B cell (primary cell): ENCODE measurements at places on chromosomes 16 and 17.

GRCh38 chr16:85451641-85452363, 161.3 kb upstream of the GSE1 start:
- no peak for DNase-seq

GRCh38 chr16:68073902-68074760, 11.0 kb upstream of the NFATC3 start:
- DNase-seq, result peak; percentile 32

DNA sequence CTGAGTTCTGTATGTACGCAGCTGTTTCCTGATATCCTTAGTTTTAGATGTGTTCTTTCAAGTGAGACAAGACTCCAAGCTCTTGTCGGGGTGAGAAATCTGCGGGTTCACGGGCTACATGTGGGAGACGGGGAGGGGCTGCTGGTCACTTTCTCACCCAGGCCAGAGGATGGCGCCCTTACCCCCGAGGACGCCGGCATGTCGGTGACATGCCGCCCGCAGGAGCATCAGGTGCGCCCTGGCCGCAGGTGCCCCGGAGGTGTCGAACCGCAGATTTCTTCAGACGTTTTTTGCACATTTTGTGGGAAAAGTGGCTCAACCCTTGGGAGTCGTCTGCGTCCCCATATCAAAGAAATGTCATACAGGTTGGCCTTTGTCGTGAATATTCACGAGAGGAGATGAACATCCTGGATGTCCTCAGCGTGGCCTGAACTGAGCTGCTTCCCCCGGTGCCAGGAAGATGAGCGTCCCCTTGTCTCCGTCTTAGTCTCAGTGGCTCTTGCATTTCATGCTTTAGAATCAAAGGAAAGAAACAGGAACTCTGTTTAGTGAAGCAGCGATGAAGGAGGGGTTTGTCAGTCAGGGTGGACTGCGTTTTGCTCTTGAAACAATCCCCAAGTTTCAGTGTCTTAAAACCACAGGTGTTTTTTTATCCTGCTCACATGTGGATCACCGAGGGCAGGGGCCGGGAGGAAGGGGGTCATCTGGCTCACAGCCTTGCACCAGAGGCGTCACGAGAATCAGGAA, 75.4 kb upstream of the ZNF750 start:
- DNase-seq, result peak; percentile 70

GRCh38 chr16:49556606-49557446, 183.2 kb downstream of the C16orf78 start:
- DNase-seq, result no peak

GRCh38 chr17:66524877-66525276, 222.5 kb downstream of the PRKCA start:
- no peak for DNase-seq

DNA sequence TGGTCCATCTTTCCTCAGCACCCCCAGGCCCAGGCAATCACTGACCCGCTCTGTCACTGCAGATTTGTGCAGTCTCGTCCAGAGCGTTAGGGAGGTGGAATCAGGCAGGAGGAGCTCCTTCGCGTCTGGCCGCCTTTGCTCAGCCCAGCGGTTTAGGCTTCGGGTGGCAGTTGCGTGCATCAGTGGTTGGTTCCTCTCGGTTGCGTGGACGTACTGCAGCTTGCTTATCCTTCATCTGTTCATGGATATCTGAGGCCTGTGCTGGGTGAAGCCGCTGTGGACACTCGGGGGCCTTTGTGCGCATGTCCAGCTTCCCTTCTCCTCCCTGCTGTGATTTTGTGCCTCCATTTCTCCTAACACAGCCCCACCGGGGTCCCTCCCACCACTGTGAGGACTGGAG, 4.7 kb upstream of the P2RX1 start:
- peak; percentile 53 for DNase-seq

DNA sequence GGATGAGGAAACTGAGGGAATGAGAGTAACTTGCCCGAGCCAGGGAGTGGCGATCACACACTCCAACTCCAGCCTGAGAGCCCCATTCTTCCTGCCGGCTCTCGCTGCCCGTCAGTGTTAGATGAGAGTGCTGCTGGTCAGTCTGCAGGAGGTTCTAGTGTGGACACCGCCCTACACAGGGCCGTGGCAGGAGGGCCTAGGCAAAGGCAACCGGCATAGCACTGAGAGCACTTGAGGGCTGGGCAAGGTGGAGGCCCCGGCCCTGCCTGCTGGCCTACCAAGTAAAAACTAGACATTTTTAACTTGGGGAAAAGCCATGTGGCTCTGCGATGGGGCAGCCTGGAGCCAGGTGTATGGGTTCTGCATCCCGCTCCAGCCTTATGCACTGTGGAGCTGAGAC, 354.8 kb downstream of the SEC14L1 start:
- no peak for DNase-seq

GRCh38 chr17:77649717-77650211, 308.7 kb upstream of the TNRC6C start:
- no peak for DNase-seq

DNA sequence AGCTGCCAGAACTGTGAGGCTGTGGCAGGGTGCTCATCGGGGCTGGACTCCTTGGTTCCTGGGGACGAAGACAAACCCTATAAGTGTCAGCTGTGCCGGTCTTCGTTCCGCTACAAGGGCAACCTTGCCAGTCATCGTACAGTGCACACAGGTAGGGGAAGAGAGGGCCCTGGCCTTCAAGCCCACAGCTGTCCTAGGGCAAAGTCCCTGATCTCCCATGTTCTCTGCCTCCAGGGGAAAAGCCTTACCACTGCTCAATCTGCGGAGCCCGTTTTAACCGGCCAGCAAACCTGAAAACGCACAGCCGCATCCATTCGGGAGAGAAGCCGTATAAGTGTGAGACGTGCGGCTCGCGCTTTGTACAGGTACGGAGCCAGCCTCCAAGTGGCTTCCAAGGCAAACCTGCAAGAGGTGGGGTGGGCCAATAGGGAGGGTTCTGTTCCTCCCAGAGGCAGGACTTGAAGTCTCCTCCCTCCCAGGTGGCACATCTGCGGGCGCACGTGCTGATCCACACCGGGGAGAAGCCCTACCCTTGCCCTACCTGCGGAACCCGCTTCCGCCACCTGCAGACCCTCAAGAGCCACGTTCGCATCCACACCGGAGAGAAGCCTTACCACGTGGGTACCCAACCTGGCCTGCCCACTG, 3.7 kb downstream of the BCL6B start:
- no peak for DNase-seq

GRCh38 chr17:79946352-79947231, 89.1 kb downstream of the TBC1D16 start:
- no peak for DNase-seq

GRCh38 chr16:4404967-4405696, 11.3 kb downstream of the CORO7 start:
- DNase-seq, result peak; percentile 40

GRCh38 chr16:55699616-55700015, 43.8 kb downstream of the SLC6A2 start:
- no peak for DNase-seq

GRCh38 chr16:84764970-84765369, 54.8 kb upstream of the CRISPLD2 start:
- DNase-seq, result no peak

- no peak for DNase-seq
Measured at GRCh38 chr16:11301645-11302501, 20.7 kb upstream of the PRM1 start.

- no peak for DNase-seq
Measured at GRCh38 chr17:8904201-8904600, 36.7 kb upstream of the PIK3R6 start.

- DNase-seq, result no peak
Measured at GRCh38 chr17:73901249-73901648, 257.0 kb upstream of the SDK2 start.

GRCh38 chr16:26269673-26270072, 577.9 kb downstream of the HS3ST4 start:
- no peak for DNase-seq

DNA sequence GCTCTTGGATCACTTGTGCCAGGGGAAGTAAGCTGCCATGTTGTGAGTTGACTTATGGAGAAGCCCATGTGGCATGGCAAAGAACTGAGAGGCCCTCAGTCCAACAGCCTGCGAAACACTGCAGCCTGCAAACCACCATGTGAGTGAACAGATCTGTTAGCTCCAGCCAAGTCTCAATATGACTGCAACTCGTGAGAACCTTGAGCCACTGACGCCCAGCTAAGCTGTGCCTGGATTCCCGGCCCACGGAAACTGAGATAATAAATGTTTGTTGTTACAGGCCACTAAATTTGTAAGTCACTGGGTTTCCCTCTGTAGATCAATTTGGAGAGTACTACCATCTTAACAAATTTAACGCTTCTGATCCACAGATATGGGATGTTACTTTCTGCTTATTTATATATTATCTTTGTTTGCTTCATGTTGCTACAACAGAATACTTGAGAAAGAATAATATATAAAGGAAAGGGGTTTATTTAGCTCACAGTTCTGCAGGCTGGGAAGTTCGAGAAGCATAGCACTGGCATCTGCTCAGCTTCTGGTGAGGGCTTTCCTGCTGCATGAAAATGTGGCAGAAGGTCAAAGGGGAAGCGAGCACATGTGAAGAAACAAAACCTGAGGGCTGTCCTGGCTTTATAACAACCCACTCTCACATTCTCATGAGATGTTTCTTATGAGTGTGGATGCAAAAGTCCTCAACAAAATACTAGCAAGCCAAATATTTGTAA, 29.4 kb upstream of the ATP2A3 start:
- DNase-seq, result no peak

DNA sequence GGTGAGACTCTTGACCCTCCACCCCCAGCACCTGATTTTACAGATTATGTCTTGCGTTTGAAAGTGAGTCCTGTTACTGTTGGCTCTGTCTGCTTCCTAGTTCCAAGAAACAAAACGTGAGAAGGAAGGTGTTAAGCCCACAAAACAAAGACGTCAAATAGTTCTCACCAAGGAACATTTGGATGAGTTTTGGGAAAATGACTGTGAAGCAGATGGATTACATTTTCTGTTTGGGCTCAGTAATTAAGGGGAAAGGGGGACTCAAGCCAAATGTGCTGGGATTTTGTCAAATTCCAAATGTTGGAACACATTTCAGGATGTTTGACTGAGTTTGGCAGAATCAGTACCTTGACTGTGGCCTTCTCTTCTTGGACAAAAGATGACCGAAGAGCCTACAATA, 71.2 kb downstream of the PCTP start:
- DNase-seq, result no peak

GRCh38 chr16:85511938-85512807, 100.9 kb upstream of the GSE1 start:
- DNase-seq, result no peak

DNA sequence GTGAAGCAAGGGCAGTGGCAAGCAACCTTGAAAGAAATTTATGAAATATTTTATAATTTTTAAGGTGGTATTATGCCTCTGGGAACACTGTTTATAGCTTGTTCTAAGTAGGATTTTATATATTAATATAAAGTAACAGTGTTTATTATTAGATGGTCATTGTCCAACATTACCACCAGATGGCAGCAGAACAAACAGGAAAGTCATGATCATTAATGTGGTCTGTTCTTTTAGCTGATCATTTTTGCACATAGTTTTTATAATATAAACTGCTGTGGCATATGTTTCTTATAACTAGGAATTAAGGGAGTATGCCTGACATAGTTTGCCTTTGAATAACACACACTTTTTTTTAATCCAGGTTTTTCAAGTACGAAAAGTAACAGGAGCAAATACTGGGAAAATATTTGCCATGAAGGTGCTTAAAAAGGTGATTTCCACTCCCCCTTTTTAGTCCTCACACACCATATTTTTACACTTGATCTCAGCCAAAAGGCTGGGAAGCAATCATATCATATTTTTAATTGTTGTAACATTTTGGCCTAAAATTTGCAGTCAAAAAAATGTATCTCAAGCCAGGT, 21.4 kb downstream of the RPS6KB1 start:
- DNase-seq, result peak; percentile 61

- DNase-seq, result no peak
Measured at GRCh38 chr16:86444261-86444660, 66.1 kb upstream of the FOXF1 start.

DNA sequence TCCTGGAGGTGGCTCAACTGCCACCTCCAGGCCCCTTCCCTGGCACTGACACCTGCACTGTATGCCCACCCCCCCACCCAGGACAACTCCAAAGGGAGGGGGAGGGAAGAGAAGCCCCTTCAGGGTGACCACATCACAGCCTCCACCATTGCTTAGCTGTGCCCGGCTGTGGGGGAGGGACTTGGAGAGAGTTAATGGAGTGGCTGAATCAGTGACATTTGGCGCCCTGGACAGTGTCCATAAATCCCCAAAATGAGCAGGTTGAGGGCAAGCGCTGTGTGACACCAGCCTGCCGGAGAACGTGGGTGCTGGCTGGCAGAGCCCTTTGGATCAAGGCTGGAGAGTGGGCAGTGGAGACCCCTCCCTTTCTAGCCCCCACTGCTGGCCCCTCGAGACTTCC, 883 bp downstream of the USH1G start:
- DNase-seq, result no peak

DNA sequence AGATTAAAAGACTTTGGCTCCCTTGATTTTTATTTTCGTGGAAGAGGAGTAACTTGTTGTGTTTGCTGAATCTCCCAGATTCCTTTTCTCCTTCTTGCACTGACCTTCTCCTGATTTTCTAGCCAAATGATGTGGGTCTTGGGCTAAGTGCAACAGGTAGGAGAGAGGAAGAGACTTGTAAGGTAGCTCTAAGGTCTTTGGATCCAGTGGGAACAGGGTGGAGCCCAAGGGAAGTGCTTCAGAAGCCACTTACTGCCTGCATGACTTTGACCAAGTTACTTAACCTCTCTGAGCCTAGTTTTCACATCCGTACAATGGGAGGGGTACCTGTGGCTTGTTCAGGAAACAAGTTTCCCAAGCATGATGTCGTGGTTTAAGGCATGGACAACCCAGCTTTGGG, 111.3 kb upstream of the IRX3 start:
- no peak for DNase-seq

DNA sequence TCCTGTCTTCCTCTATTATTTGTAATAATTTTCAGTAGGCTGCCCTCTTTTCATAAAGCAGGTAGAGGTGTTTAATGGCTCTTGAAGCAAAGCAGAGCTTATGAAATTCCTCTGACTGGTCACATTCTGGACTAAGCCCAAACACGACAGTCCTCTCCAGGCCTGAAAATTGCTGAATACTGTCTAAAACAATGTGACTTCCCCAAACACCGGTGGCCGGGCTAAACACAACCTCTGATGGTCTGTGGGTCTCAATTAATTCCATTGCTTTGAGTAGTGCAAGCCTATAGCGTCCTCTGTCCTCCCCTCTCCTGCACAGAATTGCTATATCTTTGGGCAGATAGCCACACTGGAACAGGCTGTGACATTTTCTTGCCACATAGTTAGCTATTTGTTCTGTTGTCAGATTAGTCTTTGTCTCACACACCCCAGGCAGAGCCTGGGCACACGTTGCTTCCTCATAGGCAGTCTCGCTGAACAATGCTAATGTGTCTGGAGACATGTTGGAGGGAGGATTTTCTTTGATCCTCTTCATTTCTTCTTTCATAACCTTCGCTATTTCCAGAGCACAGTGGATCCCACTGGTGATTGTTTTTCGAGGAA, 10.8 kb upstream of the SLFN12L start:
- no peak for DNase-seq

DNA sequence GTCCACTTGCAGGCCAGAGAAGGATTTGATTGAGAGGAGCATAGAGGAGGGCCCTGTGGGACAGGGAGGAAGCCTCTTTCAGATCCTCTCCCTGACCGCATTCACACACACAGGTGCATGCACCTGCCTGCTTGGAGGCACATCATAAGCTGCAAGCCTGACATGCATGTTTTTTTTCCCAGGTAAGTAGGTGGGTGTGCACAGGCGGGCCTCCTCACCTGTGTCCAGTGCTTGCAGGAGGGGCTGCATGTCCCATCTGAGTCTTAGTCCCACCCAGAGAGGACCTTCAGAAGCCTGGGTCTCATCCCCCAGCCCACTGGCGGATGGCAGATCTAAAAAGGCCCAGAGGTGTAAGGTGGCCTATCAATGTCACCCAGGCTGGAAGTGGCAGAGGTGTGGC, 130.8 kb downstream of the TMEM132E start:
- no peak for DNase-seq
